Transverse colon (tissue), 4 donors: ENCODE measurements at places on chromosomes 3 and 15.

GRCh38 chr3:79002465-79003372 lies 765.1 kb downstream of the ROBO1 start:
- no peak overlapping the region for H3K27ac ChIP-seq
- H3K4me1 ChIP-seq: no peaks in the 10 kb centered on the region
- no peak overlapping the region for H3K4me3 ChIP-seq
- no peaks in the 10 kb centered on the region for H3K36me3 ChIP-seq
- no peaks in the 10 kb centered on the region for H3K27me3 ChIP-seq

DNA sequence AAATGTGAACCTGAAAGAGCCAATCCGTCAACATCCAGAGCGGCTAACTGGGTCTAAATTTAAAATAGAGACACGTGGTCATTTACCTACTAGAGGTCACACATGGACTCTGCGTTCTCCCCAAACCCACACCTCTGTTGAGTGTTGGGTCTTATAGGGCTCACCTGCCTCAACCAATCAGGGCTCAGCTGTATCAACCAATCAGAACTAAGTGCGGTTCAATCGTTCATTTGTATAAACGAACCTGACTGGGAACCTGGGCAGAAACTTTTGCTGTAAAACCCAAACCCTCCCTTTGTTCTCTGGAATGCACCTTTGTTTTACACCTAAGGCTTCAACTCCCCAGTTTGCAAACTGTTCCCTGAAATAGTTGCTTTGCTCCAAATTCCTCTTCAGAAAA lies 8.9 kb downstream of the DNAAF4 start:
- no peaks in the 10 kb centered on the region for H3K36me3 ChIP-seq
- no peaks in the 10 kb centered on the region for H3K27me3 ChIP-seq
- DNase-seq: no peak
- no peak overlapping the region for H3K4me3 ChIP-seq
- no peaks in the 10 kb centered on the region for H3K4me1 ChIP-seq
- no peak overlapping the region for H3K27ac ChIP-seq

DNA sequence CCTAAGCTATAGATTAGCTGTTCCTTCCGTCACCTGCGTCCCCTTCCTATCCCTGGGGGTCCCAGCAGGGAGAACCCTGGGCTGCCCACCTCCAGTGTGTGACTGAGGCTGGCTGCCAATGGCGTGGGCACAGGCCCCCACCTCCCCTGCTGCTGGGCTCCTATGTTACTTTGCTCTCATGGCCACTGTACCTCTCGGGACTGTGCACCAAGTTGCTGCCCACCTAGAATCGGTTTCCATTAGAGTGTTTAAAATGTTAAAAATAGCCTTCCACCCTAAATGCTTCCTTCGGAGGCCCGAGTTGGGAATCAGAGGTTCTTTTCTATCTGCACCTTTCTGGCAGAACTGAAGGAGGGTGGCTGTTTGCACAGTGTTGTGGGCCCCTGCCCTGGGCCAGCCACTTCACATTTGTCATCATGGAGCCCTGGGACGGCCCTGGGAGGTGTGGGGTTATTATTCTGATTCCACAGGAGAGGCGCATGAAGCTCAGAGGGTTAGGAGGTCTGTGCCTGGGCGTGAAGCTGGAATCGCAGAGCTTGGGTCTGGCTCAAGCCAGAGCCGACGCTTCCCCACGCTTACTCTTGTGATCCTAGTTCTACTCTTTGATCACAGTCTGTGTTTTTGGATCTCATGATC lies 29.1 kb downstream of the IRAK2 start:
- no peak overlapping the region for H3K4me3 ChIP-seq
- no peak for DNase-seq
- H3K4me1 ChIP-seq: peaks cover 60% of the 10 kb centered on the region
- H3K27ac ChIP-seq: peak overlapping the region; percentile 89

GRCh38 chr15:45185903-45186770 lies 1.6 kb downstream of the SHF start:
- peak overlapping the region; percentile 66 for H3K4me3 ChIP-seq
- peaks cover 8% of the 10 kb centered on the region for H3K4me1 ChIP-seq
- no peak for DNase-seq
- H3K27me3 ChIP-seq: no peaks in the 10 kb centered on the region

DNA sequence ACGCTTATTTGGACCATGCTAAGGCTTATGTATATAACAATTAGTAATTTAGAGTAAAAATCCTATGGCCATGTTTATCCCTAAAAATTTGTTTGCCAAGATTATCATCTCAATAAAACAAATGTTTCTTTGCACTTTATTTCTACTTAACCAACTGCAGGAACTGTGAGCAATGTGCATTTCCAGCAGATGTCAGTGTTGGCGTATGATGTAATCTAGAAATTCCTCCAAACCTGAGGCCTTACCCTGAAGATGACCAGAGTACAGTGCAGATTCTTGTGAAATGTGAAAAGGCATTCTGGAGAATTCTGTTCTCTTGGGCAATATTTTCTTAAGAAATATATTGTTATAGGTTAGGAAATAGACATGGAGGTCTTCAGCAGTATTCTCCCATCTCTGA lies 205.9 kb downstream of the MBNL1 start:
- H3K36me3 ChIP-seq: no peaks in the 10 kb centered on the region
- H3K4me3 ChIP-seq: no peak overlapping the region
- no peaks in the 10 kb centered on the region for H3K4me1 ChIP-seq
- no peaks in the 10 kb centered on the region for H3K27me3 ChIP-seq
- no peak overlapping the region for H3K27ac ChIP-seq

DNA sequence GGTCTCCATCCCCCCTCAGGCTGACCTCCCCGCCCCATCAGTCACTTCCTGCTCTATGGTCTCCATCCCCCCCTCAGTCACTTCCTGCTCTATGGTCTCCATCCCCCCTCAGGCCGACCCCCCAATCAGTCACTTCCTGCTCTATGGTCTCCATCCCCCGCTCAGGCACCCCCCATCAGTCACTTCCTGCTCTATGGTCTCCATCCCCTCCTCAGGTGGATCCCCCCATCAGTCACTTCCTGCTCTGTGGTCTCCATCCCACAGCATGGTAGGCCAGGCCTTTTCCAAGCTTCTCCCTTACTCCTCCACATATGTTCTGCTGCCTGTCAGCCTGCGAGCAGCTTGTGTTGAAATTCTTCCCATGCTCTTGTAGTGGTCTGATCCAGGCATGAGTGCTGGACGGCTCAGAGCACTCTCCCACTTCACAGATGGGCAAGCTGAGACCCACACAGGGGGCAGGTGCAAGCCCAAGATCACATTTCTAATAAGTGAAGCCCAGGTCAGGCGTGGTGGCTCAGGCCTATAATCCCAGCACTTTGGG lies 36.8 kb downstream of the BDH1 start:
- no peaks in the 10 kb centered on the region for H3K27me3 ChIP-seq
- peaks cover 32% of the 10 kb centered on the region for H3K4me1 ChIP-seq
- no peak for DNase-seq

GRCh38 chr15:68935400-68935937 lies 5.1 kb downstream of the SPESP1 start:
- H3K4me1 ChIP-seq: no peaks in the 10 kb centered on the region
- H3K27me3 ChIP-seq: peaks cover 7% of the 10 kb centered on the region
- H3K4me3 ChIP-seq: no peak overlapping the region
- DNase-seq: no peak
- H3K36me3 ChIP-seq: no peaks in the 10 kb centered on the region

- DNase-seq: peak; percentile 7
- no peak overlapping the region for H3K4me3 ChIP-seq
- H3K27me3 ChIP-seq: no peaks in the 10 kb centered on the region
- H3K27ac ChIP-seq: no peak overlapping the region
- no peaks in the 10 kb centered on the region for H3K36me3 ChIP-seq
Observed at GRCh38 chr3:22089284-22089683, 338.3 kb upstream of the ZNF385D start.

DNA sequence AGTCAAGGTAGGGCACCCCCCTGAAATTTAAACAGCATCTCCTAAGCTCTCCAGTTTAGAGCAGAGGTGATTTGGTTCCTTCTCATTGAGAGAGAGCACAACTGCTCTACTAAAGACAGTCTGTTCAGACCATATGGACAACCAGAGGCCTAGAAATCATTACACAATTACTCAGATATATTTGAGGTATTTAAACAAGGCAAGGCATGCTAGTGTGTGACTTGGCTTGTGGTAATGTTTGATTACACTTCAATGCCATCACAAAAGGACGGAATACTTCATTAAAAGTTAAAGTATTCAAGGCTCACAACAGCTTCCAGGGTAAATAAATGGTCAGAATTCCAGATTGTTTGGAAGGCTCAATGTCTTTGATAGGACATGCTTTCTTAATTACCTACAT lies 110.2 kb downstream of the LRTM1 start:
- no peaks in the 10 kb centered on the region for H3K27me3 ChIP-seq
- no peak for DNase-seq
- H3K27ac ChIP-seq: no peak overlapping the region
- no peak overlapping the region for H3K4me3 ChIP-seq
- H3K36me3 ChIP-seq: no peaks in the 10 kb centered on the region
- H3K4me1 ChIP-seq: peaks cover 15% of the 10 kb centered on the region

- no peaks in the 10 kb centered on the region for H3K27me3 ChIP-seq
- H3K4me1 ChIP-seq: no peaks in the 10 kb centered on the region
- no peak overlapping the region for H3K27ac ChIP-seq
- H3K4me3 ChIP-seq: no peak overlapping the region
- no peak for DNase-seq
- no peaks in the 10 kb centered on the region for H3K36me3 ChIP-seq
Observed at GRCh38 chr3:167861649-167862048, 126.1 kb downstream of the SERPINI1 start.

DNA sequence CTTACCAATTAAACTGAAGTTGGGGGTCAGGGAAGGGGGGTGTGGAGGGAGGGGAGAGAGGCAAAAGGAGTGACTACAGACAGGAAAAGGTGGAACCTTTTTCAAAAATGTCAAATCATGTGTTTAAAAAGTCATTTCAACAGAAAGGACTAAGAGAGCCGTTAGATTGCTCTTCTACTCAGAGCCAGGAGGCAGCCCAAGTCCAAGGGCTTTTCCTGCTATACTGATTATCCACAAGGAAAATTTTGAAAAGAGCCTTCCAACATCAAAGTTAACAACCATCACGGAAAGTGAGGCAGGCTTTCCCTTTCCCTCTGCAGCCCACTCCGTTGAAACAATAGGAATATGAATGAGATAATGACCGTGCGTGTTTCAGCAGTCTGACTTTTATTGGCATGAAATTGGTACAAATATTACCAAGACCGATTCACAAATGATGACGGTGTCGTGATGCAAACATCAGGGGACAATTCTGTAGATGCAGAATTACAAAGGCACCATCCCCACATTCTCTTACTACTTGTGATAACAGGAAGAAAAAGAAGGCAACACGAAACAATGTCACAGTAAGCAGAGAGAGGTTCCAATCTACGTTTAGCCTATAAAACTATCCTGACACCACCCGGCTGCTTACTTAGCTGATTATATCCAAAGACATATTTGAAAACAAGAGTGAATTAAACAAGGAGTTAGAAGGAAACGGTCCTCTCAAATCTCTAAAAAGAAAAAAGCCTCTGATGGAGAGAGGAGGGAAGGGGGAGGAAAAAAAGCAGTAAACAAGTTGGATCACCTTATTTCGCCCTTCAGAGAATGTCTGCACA lies 453.7 kb downstream of the FOXP1 start:
- peak overlapping the region; percentile 45 for H3K4me3 ChIP-seq
- H3K4me1 ChIP-seq: peaks cover 62% of the 10 kb centered on the region
- H3K27ac ChIP-seq: peak overlapping the region; percentile 94
- no peaks in the 10 kb centered on the region for H3K27me3 ChIP-seq
- no peaks in the 10 kb centered on the region for H3K36me3 ChIP-seq
- DNase-seq: no peak

DNA sequence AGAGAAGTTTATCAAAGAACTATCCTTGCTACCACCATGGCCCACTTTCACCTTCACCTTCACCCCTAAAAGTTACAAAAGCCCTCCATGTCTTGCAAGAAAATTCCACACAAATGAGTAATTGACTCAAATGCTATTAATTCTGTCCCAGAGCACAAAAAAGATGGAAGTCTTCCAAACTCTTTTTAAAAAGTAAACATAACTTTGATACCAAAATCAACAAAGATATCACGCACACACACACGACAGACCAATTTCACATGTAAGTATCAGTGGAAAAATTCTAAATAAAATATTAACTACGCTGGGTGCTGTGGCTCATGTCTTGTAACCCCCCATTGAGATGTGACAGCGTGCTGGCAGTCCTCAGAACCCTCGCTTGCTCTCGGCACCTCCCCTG lies 1.1 kb upstream of the MCCC1 start:
- H3K4me3 ChIP-seq: no peak overlapping the region
- no peaks in the 10 kb centered on the region for H3K27me3 ChIP-seq
- no peak for DNase-seq
- peaks cover 6% of the 10 kb centered on the region for H3K4me1 ChIP-seq

GRCh38 chr3:187315872-187316271 lies 24.3 kb upstream of the MASP1 start:
- DNase-seq: no peak
- peaks cover 14% of the 10 kb centered on the region for H3K27me3 ChIP-seq
- peaks cover 6% of the 10 kb centered on the region for H3K4me1 ChIP-seq
- no peaks in the 10 kb centered on the region for H3K36me3 ChIP-seq

GRCh38 chr3:180183346-180183745 lies 146.6 kb upstream of the PEX5L start:
- H3K4me1 ChIP-seq: no peaks in the 10 kb centered on the region
- H3K36me3 ChIP-seq: no peaks in the 10 kb centered on the region

DNA sequence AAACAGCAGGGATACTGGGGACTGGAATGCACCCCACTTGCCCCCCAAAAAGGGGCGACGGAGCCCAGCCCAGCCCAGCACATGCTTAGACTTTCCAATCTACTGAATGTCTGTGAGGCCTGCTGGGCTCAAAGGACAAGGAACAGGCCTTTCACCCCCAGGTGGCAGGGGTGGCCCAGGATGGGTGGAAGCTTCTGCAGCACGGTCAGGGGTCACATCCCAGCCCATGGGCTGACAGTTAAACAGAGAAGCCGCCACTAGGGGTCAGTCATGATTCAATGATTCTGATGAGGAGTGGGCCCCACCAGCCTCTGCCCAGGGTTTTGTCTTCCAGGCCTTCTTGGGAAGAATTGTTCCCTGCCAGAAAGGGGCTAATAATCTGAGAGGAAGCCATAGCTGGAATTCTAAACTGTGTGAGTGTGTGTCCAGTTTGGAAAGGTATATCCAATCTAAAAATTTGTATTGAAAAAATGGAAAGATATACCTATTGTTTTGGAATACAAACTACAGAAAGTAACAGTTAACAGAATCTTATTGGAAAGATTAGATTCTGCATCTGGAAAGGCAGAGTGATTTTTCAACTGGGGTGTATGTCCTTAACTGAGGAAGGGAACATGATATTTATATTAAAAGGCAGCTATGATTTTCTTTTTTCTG lies 2.2 kb downstream of the CHRNB4 start:
- peak; percentile 53 for DNase-seq
- H3K27me3 ChIP-seq: peaks cover 24% of the 10 kb centered on the region
- H3K4me1 ChIP-seq: peaks cover 13% of the 10 kb centered on the region
- no peak overlapping the region for H3K4me3 ChIP-seq

GRCh38 chr3:177119829-177120228 lies 77.5 kb downstream of the TBL1XR1 start:
- no peak overlapping the region for H3K4me3 ChIP-seq
- peaks cover 18% of the 10 kb centered on the region for H3K4me1 ChIP-seq
- H3K36me3 ChIP-seq: no peaks in the 10 kb centered on the region
- H3K27ac ChIP-seq: no peak overlapping the region
- no peaks in the 10 kb centered on the region for H3K27me3 ChIP-seq
